A549 treated with GW870086 at 1 μM for 4 hours (cell line): ENCODE measurements at places on chromosomes 5 and 9. TPM values are rescaled to one million over a fixed set of nuclear protein-coding genes. Genes with fewer than 3 reads are reported as not detected.

Gene PPP3R2
- total RNA-seq: not detected in 5 replicates

Gene BARHL1
- total RNA-seq: not detected in 5 replicates

Gene KIF4B
- total RNA-seq: 0.06 TPM in 1 of 5 replicates, not detected in the others

Gene FEM1C
- total RNA-seq: 4.6 to 7.4 TPM (median 6.6 TPM) in 5 replicates
